Femur (tissue), 1 donor: ENCODE measurements at places on chromosomes 4 and X.

DNA sequence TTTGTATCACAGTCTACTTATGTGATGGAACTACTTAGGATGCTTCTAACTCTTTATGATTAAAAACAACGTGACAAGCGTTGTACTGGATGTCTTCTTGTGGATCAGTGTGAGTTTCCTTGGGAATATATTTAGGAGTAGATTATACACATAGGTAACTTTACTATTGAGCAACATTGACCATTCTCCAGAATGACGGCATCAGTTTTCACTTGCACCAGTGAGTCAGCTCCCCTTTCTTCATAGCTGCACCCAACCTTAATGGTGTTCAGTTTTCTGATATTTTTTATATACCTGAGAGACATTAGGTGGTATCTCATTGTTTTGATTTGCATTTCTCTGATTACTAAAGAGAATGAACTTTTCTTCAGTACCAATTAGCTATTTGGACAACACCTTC, 343.9 kb downstream of the ADGRL3 start:
- no peak for DNase-seq

- DNase-seq, result no peak
Measured at GRCh38 chr4:115883847-115884246, 770.4 kb upstream of the NDST4 start.

GRCh38 chr4:26558166-26558895, 25.6 kb upstream of the TBC1D19 start:
- no peak for DNase-seq

DNA sequence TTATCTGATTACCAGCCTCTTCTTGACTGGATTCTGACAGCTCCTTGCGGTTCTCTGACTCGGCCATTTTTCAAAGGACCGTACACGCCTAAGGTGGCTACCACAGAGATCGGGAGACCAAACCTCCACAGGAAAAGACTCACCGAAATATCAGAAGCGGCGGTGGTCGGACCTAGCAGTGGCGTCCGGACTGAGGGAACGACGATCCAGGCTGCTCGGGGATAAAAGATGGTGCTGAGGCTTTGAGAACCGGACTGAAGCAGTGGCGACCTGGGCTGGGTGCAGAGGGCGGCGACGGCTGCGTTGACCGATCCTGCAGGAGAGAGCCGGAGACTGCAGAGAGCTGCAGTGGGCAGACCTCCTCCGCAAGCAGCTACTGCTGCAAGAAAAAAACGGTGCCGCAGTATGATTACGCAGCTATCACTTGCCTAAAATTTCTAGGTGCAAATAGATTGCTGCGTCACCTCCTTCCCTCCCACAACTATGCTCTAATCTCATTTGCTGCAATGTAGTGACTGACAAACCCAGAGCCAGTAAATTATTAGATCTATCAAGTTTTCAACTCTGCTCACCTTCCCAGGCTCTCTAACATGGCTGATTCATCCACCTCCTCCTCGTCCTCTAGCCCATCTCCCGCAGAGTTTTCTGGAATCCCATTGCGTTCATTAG, at the start of gene NAP1L2:
Gene NAP1L2, minus strand, starts transcription at position 426 of the 669 bp plus-strand sequence. Its CDS starts 359 bp downstream, at position 67.
- peak; percentile 32 for DNase-seq

- no peak for DNase-seq
Measured at GRCh38 chr4:53804719-53805118, 213.4 kb upstream of the LNX1 start.

- DNase-seq, result peak; percentile 76
Measured at GRCh38 chr4:158810487-158811215, 41.8 kb downstream of the FNIP2 start.

DNA sequence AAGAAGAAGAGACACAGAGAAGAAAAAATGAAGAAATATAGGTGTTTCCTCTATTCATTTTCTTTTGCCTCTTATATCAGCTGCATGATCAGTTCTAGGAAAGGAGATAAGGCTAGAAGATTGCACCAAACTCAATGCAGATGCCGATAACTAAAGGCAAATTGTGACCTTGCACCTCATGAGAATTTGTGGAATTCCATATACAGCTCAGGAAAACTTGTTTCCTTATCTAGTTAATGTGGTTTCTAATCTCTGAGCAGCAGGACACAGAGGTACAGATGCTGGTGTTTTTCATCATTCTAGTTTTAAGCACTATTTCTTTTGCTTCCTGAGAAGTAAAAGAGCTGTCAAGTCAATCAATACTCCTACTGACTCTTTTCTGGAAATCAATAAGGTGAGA, 104.6 kb upstream of the NWD2 start:
- DNase-seq, result no peak

DNA sequence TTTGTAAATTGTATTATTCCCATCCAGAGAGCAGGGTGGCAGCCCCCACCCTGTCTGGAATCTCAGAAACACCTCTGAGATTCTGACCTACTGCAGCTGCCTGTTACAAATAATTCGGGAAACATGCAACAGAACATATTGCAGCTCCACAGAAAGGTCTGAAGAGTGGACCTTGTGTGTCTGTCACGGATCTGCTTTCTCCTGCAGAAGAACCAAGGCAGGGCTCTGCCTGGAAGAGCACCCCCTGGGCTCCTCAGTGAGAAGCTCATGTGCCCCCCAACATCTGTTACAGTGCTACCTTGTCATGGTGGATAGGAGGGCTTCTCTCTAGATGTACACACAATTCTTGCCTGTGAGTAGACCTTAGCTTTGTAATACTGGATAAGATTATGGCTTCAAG, 286.6 kb upstream of the GATB start:
- DNase-seq, result no peak

DNA sequence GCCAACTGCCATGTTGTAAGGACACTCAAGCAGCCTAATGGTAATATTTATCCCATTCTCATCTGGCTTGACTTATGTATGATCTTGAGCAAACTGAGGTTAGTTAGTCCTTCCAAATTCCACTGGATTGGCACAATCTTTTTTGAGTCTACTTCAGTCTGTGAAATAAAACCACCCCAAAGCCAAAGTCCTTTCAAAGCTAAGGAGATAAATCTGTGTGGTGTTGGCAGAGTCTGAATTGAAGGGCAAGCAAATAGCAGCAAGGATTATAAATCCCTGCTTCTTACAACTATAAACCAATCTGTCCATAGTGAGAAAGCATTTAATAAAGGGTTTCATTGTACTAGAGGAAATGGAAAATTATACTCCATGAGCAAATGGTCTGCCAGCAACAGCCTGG, 233.9 kb upstream of the GLRA2 start:
- DNase-seq, result no peak

GRCh38 chr4:161359491-161359890, 804.3 kb downstream of the FSTL5 start:
- no peak for DNase-seq

DNA sequence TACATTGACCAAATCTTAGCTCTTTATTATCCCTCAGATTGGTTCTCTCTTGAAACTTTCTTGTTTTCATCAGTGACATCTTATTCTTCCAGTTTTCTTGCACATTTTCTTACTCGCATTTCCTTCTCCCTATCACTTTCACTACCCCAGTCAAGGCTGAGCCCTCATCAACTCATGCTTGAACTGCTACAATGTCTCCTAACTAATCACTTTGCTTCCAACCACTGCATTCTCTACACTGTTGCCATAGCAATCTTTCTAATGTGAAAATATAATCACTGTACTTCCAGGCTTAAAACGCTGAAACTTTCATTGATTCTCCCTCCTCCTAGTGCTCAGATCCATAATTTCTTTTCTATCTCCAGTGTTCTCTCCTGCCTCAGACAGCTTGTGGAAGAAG, 22.2 kb upstream of the LPAR4 start:
- no peak for DNase-seq

- no peak for DNase-seq
Measured at GRCh38 chr4:14169460-14169859, 541.9 kb upstream of the BOD1L1 start.

DNA sequence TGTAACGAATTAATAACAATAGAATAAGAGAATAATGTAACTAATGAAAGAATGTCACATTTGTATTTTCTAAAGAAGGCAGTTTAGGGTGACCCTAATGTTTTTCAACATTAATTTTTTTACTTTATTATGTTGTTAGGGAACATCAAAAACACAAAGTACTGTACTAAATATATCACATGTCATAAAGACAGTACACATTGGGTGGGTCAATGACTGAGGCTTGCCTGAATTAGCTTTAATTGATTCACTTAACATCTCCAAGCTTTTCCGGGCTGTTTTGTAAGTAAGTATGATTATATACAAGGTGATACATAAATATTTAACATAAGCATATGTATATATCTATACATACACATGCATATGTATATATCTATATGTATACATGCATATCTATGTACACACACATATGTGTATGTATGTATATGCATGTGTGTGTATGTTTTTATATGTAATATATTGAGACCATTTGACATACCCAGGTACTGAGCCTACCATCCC, 43.4 kb upstream of the KLF3 start:
- no peak for DNase-seq

DNA sequence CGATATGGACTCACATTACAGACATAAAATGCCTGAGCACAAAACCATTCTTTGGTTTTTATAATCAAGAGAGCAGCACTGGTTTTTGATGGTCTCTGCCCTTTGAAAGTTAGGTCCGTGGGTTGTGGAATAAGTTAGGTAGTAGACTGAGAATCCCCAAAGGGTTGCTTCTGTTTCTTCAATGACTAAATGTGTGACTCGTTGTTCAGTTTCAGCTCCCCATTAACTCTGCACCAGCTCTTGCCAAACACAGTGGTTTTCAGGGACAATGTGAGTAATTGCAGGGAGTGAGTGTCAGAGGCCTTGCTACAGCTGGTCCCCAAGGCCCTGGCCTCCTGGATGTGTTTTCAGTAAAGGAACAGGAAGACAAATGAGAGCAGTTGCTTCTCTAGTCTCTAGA, 24.8 kb downstream of the SMIM20 start:
- DNase-seq, result no peak

- no peak for DNase-seq
Measured at GRCh38 chr4:139851639-139852038, 186.0 kb downstream of the MGST2 start.

GRCh38 chr4:76969495-76969894, 19.9 kb downstream of the SEPTIN11 start:
- DNase-seq, result no peak

- DNase-seq, result no peak
Measured at GRCh38 chr4:154164931-154165839, 326.4 kb downstream of the DCHS2 start.

- DNase-seq, result peak; percentile 61
Measured at GRCh38 chr4:140152751-140153418, 1.1 kb downstream of the MAML3 start.

DNA sequence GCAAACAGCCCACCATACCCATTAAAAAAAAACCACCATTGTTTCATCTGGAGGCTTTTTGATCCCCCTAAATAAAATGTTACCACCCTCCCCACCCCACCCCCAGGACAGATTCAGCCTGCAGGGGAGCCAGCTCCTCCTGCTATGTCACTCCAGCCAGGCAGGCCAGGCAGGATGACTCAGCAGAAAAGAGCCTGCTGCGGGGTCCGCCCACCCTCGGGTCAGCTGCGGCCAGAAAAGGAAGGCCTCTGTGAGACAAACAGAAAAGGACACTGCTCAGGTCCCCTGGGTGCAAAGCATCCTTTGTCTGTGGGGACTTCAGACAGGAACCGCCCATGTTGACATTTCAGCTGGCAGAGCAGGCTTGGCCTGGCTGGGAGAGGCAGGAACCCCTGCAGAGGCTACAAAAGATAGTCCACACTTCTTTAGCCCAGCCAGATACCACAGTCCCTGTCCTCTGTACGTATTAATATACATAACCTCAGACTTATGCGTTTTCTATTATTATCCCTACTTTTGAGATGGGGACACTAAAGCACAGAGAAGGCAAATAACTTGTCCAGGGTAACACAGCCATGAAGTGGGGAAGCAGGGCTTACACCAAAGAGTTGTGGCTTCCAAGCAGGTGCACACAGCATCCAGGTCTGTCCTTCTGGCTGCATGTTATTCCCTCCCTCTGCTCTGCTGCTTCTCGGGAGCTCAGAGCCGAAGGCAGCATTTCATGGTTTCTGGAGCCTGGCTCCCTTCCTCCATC, 147.7 kb downstream of the CPEB2 start:
- peak; percentile 82 for DNase-seq

- no peak for DNase-seq
Measured at GRCh38 chrX:6460893-6461490, 73.9 kb downstream of the VCX3A start.

- no peak for DNase-seq
Measured at GRCh38 chr4:74223801-74224200, 65.9 kb downstream of the MTHFD2L start.

DNA sequence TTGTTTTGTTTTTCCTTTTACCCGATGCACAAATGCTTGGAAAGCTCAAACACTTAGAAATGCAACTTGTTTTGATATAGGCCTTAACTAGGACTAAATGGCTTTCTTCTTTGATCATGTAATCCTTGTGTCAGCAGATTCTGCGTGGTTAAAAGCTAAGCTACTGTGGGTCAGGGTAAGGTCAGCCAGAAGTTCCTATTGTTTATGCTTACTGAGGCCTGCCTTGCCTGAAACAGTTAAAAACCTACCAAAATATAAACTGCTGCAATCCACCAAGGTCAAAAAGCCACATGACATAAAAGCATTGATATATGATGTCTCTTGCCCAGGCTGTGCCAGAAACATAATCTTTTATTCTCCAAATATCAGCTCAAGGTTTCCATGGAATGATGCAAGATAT, 223.4 kb downstream of the FAM47B start:
- DNase-seq, result no peak

DNA sequence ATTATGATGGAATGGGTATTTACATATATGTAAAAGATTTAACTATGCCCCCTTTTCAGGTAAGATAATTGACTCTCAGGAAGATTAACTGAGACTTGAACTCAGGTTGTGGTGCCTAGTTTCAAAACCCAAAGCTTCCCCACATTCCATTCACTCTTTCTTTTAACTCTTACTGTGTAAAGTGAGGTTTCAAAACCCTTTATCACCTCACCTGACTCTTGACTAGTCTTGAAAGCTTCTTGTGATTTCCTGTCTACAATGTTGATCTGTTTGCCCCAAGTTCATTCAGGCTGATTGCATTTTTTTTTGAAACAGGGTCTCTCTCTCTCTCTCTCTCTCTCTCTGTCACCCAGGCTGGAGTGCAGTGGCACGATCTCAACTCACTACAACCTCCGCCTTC, 40.5 kb upstream of the RAPGEF2 start:
- no peak for DNase-seq

- DNase-seq, result no peak
Measured at GRCh38 chrX:132433001-132433400, 55.8 kb downstream of the MBNL3 start.

DNA sequence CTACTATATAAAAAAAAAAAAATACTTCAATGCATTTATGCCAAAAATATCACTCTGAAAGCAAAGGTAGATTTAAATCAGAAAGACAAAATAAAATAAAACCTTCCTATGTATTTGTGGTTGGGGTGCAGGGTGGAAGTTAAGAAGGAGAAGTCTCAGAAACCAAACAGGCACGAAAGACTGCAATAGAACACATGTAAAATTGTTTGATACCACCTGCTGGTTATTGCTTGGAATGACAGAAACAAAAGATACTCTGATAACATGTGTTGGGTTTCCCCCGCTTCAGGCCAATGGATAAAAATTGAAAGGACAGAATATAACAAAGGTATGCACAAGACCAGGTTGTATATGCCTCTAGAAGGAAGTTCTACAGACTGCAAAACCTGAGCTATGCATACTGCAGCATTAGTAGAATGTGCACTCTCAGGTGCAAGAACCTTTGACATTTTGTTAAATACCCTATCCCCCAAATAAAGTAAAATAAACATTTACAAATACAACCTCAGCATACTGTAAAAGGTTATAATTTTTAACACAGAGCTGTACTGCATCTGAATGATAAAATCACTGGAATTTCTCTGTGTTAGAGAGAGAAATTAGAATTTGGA, 118.8 kb downstream of the GABRA2 start:
- no peak for DNase-seq

GRCh38 chrX:9557091-9557490, 92.2 kb downstream of the TBL1X start:
- no peak for DNase-seq
